ENCODE measurements at places on chromosomes 11 and 22.

- DNase-seq = peak; percentile 2
Measured at GRCh38 chr11:93131709-93132108, 66.1 kb downstream of the SLC36A4 start.

DNA sequence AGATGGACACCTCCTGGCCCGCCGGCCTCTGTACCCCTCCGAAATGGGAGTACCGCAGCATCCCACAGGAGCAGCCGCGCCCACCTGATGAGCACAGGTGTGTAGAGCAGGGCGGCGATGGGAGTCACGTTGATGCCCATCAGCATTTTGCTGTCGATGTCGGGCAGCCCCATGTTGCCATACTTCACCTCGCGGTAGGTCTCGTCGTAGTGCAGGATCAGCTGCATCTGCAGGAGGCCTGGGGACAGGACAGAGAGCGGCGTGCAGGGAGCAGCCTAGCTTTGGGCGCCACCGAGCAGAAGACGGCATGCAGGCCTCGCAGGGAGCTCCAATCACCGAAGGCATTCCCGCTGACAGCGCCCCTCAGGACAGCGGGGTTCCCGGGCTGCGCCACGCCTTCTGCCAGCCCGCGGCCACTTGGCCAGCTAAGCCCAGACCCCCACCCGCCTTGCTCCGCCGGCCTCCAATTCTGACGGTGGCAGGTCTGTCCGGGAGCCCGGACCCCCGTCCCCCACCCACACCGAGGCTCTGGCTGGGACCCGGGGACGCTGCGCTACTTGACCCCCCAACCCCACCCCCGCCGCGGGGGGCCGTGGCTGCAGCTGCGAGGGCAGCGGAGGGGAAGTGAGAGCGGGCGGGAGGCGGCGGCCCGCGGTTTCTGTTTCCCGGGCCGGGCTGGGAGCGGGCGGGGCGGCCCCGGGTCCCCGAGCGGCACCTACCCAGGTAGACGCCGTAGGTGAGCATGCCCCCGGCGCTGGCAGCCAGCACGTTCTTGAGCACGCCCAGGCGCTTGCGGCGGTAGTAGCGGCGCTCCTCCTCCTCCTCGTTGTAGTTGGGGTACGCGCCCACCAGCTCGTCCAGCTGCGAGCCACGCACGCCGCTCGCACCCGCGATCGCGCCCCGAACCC, 705 bp downstream of the UNC93B1 start:
- no peak for DNase-seq

DNA sequence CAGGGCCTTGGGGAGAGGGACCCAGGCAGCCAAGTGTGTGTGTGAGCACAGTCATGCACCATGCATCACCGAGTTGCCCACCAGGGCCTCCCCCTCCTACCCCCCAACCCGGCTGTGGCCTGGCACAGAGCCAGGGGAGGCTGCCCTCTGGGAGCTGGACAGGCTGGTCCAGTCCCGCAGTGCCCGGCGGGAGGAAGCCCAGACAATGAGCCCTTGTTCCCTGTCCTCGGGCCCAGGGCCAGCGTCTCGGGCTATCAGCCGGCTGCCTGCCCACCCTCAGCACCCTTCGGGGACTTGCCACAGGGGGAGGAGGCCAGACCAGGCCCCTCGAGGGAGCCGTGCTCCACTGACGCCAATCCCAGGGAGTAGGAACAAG, 4.5 kb downstream of the LRRC75B start:
- no peak for DNase-seq

GRCh38 chr22:40024201-40025061, 29.7 kb downstream of the FAM83F start:
- peak; percentile 60 for DNase-seq

GRCh38 chr11:105609832-105610781, at the start of gene GRIA4:
GRIA4 (plus strand) TSS chr11:105610073; CDS start chr11:105610998, 925 bp downstream.
- peak; percentile 59 for DNase-seq

DNA sequence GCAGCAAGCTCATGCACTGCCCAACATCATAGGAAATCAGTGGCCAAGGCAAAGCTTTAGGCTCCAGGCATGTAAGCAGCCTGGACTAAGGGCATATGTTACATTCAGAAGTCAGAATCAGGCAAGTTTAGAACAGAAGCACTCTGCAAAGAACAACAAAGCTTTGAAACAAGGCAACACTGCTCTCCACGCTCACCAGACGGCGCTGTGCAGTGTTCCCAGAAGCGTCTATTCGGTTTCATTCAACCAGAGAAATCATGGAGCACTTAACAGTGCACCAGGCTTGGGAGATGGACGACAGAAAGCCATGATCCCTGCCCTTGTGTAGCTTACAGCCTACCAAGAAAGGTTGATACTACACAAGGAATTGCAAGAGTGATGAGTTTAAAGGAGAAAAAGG, 555.8 kb downstream of the BUD13 start:
- no peak for DNase-seq

GRCh38 chr11:405323-405953, 9.4 kb downstream of the SIGIRR start:
- DNase-seq = no peak

DNA sequence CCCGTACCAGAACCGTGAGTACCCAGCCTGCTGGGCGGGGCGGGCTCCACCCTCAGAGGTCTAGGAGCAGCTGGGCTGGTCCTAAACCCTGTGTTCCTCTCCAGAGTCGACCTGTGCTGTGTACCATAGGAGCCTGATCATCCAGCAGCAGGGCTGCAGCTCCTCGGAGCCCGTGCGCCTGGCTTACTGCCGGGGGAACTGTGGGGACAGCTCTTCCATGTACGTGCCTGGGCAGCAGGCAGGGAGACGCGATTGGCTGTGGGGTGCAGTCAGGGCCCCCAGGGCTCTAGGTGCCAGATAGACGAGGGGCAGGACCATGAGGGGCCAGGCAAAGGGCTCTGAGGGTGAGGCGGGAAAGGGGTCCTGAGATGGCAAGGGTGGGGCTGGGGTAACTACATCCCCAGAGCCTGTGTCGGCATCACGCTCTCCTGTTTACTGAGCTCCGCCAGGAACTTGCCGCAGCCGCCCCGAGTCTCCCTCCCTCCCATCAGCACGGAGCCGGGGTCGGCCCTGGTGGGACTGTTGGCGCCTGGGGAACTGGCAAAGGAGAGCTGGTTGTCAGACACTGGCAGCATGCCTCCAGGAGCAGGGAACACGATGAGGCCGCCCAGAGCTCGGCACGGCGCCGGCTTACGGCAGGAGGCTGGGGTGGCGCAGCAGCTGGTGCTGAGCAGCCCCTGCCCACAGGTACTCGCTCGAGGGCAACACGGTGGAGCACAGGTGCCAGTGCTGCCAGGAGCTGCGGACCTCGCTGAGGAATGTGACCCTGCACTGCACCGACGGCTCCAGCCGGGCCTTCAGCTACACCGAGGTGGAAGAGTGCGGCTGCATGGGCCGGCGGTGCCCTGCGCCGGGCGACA, 22.9 kb upstream of the MUC5B start:
- DNase-seq = no peak

GRCh38 chr11:93718057-93718563, 23.2 kb downstream of the TAF1D start:
- no peak for DNase-seq

DNA sequence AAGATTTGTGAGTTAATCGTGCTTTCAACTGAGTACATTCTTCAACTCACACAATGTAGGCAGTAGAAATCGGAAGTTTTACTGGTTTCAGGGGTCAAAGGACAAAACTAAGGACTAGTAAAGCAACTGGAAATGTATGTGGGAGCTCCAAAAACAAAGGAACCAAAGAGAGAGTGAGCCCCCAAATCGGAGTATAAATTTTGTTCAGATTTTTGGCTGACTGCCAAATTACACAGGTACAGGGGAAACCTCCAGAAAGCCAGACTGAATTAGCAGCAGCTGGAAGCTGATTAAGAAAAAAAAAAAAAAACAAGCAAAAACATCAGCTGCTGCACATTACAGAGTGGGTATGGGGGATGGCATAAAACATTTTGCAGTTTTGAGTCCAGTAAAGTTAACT, 75.2 kb upstream of the GNAZ start:
- no peak for DNase-seq

- no peak for DNase-seq
Measured at GRCh38 chr11:65803797-65804492, 17.1 kb downstream of the OVOL1 start.

GRCh38 chr11:64566042-64566914, 24.7 kb upstream of the SLC22A12 start:
- peak; percentile 67 for DNase-seq

DNA sequence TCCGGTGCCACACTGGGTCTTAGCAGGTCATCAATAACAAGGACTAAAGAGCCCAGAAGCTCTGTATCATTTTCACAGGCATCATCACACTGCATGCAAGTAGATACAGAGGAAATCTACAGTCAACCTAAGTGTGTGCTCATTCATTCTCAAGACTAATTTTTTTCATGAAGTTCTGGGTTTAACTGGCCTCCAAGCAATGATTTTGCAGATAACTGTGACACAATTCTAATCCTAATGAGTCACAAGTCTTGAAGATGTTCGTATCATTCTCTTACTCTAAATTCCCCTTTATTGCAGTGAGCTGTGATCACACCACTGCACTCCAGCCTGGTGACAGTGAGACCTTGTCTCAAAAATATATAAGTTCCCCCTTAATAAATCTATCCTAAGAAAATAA, 2.5 kb downstream of the OR52W1 start:
- DNase-seq = no peak

DNA sequence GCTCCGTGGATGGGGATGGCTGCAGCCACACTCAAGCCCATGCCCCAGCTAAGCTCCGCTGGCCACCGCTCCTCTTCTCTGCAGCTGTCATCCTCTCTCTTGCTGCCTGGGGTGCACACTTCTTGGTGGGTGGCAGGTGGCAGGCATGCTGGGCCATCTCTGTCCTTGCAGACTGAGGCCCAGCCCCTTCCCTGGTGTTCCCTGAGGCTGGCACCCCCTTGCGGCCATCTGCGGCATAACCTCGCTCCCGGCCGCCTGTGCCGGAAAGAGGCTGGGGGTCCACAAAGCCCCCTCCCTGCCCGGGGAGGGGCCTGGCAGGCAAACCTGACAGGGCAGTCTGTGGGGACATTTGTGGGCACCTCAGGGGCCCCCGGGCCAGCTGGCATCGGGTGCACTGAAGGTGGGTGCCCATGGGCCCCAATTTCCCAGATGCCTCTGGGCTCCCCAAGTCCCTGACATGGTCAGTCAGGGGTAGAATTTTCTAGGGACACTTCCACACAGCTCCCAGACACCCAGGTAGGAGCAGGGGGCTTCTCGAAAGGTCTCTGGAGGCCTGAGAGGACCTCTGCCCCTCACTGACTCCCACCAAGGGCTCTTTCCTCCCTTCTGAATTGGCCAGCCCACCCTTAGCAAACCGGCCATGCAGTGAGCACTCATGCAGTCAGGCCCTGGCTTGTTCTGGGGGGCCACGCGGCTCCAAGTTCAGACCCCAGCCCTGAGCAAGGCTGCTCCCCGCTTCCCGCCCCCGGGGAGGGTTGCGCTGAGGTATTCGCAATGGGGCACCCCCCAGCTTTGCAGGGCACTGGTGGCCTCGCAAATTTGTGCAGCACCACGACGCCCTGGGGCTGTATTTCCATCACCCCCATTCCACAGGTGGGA, 23.5 kb upstream of the TH start:
- peak; percentile 12 for DNase-seq

DNA sequence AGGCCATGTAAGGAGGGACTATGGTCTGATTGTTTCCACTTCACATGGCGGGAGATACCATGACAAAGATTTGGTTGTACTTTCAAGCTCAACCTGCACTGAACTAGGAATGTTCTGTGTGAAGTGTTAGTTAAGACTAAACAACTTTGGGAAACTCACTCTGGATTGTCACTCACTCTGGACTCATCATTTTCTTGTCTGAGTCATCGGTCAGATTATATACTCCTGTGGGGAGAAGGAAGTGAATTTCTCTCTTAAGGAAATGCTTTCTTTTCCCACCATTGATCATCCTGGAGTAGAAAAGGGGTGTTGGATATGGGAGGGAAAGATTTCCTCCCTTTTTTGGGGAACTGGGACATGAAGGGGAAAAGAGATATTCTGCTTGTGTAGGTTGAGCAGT, 26.9 kb upstream of the CAT start:
- DNase-seq = no peak

DNA sequence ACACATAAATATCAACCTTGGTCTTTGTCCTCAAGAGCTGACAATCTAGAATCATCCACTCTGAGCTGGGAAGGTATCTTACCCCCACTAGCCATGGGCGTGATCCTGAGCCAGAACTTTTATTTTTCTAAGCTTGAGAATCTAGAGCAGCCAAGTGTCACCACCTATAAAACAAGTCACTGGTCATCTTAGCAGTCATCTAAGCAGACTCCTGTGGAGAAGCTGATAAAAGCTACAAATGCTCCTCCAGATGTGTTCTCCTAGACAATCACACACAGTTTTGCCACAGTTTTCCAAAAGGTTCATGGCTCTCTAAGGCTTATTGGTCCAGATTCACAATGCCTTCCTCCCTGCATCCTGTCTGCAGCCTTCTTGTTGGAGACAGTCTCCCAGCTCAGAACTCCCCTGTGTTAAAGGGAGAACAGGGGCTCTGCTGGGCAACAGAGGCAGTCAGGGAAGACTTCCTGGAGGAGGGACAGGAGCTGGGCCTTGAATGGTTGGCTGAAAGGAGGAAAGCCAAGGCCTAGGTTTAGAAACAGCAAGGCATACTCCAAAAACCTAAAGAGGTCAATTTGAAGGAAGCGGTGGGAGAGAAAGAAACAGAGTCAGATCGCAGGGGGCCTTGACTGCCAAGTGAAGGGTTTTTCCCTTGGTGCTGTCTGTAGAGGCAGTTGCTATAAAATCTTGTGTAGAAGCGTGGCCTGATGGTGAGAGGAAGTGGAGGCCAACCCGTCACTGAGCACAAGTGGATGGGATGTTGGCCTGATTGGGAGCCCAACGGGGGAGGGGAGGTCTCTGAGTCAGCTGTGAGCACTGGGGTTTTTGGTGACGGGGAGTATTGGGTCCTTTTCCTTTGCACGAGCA, 42.0 kb downstream of the ALX4 start:
- DNase-seq = no peak

- no peak for DNase-seq
Measured at GRCh38 chr11:35170503-35170902, 31.5 kb downstream of the CD44 start.

DNA sequence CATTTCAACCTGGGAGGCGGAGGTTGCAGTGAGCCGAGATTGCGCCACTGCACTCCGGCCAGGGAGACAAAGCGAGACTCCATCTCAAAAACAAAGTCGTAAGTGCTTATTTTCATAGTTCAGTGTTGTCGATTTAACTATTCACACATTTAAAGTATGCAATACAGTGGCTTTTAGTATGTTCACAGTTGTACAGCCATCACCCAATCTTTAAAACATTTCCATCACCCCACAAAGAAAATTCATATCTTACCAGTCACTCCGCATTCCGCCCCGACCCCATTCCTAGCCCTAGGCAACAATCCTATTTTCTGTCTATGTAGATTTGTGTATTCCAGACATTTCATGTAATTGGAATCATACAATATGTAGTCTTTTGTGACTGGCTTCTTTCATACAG, 11.9 kb downstream of the IPO7 start:
- peak; percentile 59 for DNase-seq
